ENCODE measurements at places on chromosomes 4 and X.

- DNase-seq, result no peak
Observed at GRCh38 chr4:152581536-152582160, 45.8 kb upstream of the FBXW7 start.

GRCh38 chr4:183631577-183632198 lies 27.3 kb downstream of the RWDD4 start:
- no peak for DNase-seq

GRCh38 chrX:119381349-119381944 lies 17.7 kb upstream of the SLC25A43 start:
- no peak for DNase-seq

GRCh38 chrX:123339221-123339905 lies 155.3 kb downstream of the GRIA3 start:
- DNase-seq, result no peak

- no peak for DNase-seq
Observed at GRCh38 chr4:121226362-121226761, 62.2 kb upstream of the TNIP3 start.

Measured in activated CD4-positive, CD25-positive, alpha-beta regulatory T cell treated with anti-CD3 and anti-CD28 coated beads, Interleukin-2, amount 50 U/mL, for 16 hours (primary cell).